Activated T-cell treated with anti-CD3 and anti-CD28 coated beads for 1 hour (primary cell): ENCODE measurements at places on chromosomes 1 and 21.

DNA sequence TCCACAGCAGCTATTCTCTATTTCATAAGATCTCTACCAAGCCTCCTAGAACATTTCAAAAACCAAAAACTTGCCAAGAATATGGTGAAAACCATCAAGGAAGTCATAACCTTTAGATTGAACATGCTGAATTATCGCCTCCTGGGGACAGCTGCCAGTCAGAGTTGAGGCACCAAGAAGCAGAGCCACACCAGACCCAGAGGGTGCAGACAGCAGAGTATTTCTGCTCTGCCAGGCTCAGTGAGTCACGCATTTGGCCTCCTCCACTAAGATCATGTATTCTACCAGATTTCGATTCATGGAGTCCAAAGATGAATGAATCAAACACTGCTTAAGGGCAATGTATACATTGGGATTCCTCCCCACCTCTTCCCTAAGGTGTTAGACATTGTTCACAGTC lies 2.1 kb downstream of the F3 start:
- no peak for DNase-seq

DNA sequence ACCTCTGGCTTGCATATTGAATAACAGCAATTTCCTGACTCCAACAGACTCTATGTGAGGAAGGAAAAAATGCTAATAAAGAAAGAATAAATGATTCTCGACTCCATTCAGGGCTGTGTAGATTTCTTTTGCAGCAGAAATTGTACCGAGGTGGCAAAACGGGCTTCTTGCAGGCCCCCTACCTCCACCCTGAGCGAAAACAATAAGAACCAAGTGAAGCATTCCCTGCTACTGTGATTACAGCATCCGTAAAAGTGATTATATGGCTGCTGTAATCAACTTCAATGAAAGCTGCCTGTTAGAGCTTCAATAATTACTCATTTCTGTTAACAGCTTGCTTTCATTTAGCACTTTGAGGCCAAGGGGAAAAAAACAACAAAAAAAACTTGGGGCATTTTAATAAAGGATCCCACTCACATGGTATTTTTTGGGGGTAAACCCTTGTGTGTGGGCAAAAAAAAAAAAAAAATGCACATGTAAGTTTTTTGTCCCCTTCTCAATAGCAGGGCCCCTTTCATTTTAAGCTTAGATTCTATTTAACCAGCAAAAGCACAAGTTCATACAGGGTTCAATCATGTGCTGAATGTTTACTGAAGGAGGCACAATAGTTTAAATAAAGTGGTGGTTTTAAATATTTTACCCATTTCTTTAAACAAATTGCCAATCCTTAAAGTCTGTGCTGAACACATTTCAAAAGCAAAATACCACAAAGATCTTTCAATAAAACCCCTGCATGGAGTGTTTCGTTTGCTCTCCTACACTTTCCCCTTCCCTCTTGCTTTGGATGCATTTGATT lies 271.6 kb downstream of the LMO4 start:
- no peak for DNase-seq

DNA sequence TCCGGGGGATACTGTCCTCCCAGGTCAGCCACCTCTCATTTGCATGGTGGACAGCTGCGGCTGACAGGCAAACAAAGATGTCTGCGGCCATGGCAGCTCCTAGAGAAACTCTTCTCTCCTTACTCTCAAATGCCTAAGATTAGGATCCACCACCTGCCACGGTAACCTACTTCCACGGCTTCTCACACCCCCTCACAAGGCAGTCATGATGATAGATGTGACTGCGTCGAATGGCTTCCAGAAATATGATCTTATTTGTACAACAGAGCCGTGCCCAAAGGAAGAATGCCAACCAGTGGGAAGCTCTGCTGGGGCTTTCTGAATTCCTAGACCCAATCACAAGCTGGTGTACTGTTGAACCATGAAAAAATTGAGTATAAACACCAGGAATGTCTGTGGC lies 73.4 kb downstream of the BACE2 start:
- DNase-seq, result no peak

GRCh38 chr21:19781881-19782652 lies 1216.1 kb upstream of the NCAM2 start:
- no peak for DNase-seq

- no peak for DNase-seq
Observed at GRCh38 chr21:33855190-33855589, 60.4 kb downstream of the ATP5PO start.

- DNase-seq, result no peak
Observed at GRCh38 chr1:93668121-93668520, 13.5 kb downstream of the BCAR3 start.

GRCh38 chr1:226697151-226697928 lies 41.7 kb downstream of the ITPKB start:
- DNase-seq, result no peak

DNA sequence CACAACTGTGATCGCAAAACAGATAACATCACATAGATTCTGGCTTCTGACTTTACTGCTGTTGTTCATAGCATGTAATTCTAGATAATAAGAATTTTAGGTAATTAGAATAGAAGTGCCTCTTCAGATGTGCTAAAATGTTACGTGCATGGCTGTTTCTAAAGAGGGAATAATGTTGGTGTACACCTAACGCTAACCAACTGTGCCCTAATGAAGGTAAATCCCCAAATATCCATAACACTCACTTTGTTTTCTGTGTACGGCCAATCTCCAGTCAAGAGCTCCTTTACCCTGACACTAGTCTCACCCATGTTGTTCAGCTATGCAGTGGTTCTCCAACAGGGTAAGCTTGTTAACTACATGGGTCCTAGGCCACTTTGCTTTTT lies 44.4 kb downstream of the APP start:
- no peak for DNase-seq

GRCh38 chr1:51276286-51276685 lies 40.2 kb downstream of the RNF11 start:
- no peak for DNase-seq

GRCh38 chr1:222956601-222957000 lies 141.8 kb downstream of the DISP1 start:
- no peak for DNase-seq

DNA sequence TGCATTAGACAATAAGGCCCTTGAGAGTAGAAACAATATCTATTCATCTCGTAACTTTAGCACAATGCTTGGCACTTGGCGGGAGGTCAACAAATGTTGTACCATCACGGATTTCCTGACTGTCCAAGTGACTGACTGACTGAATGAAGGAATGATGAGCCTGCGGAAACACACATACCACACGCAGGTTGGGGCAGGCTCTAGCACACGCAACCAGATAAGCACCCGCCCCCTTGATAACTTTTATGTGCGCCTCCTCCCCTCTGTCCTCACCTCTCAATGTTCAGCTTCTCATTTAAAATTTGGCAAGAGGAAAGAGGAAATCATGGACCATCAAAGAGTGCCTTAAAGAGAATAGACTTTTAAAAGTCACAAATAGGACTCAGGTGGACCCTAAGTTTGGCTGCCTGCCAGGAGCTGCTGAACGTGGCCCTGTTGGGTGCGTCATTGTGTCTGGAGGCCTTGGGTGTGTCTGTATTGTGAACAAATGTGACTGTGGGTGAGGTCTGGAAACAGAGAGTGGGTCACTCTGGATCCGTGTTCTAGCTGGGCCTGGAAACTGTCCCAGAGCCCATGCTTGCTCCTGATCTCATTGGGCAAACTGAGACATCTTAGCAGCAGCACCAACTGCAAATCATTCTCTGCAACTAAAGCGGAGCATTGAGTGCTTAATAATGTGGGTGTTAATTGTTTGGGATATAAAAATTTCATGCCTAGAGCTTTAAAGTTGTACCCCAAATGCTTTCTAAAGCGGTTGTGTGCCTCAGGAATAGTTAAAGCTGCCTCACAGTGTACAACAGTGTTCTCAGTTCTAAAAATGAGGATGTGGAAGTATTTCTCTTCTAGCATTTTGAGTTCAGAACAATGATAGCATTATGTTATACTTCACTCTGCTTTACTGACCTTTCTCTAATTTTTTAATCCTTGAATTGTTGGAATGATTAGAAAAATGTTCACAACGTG lies 47.6 kb upstream of the ABCG1 start:
- DNase-seq, result no peak

GRCh38 chr1:16120407-16120806 lies 35.5 kb downstream of the EPHA2 start:
- DNase-seq, result no peak

- no peak for DNase-seq
Observed at GRCh38 chr1:7513081-7513480, 258.0 kb upstream of the VAMP3 start.

GRCh38 chr1:31584869-31585735 lies 8.8 kb downstream of the TINAGL1 start:
- no peak for DNase-seq

GRCh38 chr1:184352776-184353175 lies 34.1 kb upstream of the C1orf21 start:
- no peak for DNase-seq

GRCh38 chr1:111197598-111198284 lies 2.7 kb downstream of the DENND2D start:
- DNase-seq, result peak; percentile 60

- DNase-seq, result no peak
Observed at GRCh38 chr1:168504064-168504837, 39.5 kb downstream of the XCL2 start.

- no peak for DNase-seq
Observed at GRCh38 chr1:158813164-158813563, 18.0 kb upstream of the MNDA start.

DNA sequence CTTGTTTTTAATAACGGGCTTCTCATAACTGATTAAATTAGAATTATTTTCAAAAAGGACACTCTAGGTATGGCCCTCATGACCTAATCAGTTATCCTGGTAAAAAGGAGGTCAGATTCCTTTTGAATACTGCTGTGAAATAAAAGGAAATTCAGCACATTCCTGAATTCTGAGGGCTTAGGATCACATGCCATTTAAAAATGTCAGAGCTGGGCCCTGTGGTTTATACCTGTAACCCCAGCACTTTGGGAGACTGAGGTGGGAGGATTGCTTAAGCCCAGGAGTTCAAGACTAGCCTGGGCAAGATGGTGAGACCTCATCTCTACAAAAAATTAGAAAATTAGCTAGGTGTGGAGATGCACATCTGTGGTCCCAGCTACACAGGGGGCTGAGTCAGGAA lies 18.0 kb upstream of the RABGGTB start:
- DNase-seq, result no peak

DNA sequence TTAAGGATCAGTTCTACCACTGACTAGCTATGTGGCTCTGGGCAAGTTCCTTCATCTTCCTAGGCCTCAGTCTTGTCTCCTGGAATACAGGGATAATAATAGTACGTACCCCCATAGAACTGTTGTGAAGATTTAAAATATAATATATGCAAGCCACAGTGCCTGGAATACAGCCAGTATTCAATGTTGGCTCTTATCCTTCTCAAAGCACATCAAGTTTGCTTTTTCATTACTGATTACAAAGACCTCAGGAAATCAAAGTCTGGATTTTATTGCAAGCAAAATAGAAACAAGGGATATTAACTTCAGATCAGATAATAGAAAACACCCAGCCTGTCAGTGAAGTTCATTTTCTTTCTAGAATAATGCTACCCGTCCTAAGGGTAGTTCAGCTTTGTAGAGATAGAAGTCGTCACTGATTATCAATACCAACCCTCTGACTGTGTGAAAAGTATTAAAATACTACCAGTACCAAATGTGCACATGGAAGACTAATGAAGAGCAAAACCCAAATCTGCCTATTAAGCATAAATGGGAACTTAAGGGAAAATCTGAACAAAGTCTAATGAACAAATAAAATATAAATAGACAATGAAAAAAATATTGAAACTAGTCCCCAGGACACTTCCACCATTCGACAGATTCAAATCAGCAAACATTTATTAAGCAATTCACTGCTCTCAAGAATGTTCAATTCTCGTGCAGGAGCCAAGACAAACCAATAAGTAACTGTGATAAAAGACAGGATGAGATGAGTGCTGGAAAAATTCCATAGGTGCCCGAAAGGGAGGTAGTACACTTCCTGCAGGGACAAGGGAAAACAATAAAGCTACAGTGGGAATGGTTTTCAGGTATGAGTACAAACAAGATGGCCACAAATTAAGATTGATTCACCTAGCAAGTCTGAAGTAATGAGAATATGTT lies 206.2 kb downstream of the SMYD3 start:
- no peak for DNase-seq

DNA sequence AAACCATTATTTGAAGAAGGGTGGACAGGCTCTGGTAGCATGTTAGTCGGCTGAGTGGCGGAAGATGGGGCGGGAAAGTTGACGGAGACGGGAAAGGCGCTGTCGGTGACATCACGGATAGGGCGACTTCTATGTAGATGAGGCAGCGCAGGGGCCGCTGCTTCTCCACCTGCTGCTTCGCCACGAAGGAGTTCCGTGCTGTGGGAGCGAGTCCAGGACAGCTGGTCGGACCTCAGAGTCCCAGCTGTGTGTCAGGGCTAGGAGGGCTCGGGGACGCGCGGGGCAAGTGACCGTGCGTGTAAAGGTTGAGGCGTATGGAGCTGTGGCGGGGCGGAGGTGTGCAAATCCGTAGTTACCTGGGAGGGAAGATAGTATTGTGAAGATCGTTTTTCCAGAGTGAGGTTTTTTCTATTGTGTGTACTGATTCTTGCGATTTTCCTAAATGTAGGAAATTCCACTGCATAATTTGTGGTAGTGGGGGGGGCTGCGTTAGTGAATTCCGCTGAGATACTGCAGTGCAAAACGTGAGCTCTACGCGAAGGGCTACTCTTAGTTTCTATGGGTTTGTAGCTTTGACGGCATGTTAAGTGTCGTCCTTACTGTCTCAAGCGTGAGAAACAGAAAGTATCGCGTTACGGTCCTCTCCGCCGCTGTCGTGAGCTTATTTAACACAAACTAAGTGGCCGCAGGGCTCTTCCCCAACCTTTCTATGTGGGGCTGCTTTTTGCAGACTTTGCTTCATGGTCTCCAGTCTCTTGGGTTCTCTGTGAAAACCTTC lies 111.2 kb upstream of the NBPF11 start:
- DNase-seq, result peak; percentile 30

- DNase-seq, result no peak
Observed at GRCh38 chr1:107683683-107684082, 281.3 kb downstream of the VAV3 start.

- DNase-seq, result no peak
Observed at GRCh38 chr1:109208394-109208793, 5.3 kb upstream of the SARS1 start.

DNA sequence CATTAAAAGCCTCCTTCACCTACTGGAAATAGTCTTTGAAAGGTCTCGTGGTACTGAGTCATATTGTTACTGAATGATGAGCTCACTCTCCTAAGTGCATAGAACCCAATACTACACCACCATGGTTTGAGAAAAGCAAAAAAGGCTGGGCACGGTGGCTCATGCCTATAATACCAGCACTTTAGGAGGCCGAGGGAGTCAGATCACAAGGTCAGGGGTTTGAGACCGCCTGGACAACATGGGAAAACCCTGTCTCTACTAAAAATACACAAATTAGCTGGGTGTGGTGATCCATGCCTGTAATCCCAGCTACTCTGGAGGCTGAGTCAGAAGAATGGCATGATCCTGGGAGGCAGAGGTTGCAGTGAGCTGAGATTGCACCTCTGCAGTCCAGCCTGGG lies 3.3 kb upstream of the HNRNPCL1 start:
- no peak for DNase-seq

- no peak for DNase-seq
Observed at GRCh38 chr1:107545056-107545577, 404.3 kb downstream of the NTNG1 start.

GRCh38 chr1:906600-907420 lies 16.9 kb upstream of the SAMD11 start:
- DNase-seq, result no peak

GRCh38 chr1:88088481-88088880 lies 595.6 kb upstream of the PKN2 start:
- DNase-seq, result no peak

- no peak for DNase-seq
Observed at GRCh38 chr1:179599623-179600249, 8.1 kb downstream of the TDRD5 start.

GRCh38 chr1:40140211-40140973 lies 20.8 kb upstream of the RLF start:
- no peak for DNase-seq
